ENCODE measurements at places on chromosomes 7 and 10.

GRCh38 chr7:121604627-121605316 lies 208.7 kb upstream of the FAM3C start:
- no peak for DNase-seq

DNA sequence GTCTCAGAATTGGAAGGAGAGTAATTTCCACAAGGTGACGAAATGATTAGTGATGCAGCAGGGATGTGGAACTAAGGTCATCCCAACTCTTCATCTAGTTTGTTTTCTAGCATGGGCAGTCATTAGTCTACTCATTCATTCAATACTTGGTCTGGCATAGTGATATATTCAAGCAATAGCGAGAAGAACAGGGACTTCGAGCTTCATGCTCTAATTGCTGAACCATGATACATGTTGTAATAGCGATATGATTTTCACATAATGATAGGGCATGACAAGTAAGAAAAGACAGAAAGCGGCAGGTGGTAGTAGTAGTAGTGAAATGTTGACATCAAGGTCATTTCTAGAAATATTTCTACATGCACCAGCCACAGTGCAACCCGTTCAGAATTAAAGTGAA lies 652.1 kb downstream of the PHTF2 start:
- DNase-seq, result no peak

DNA sequence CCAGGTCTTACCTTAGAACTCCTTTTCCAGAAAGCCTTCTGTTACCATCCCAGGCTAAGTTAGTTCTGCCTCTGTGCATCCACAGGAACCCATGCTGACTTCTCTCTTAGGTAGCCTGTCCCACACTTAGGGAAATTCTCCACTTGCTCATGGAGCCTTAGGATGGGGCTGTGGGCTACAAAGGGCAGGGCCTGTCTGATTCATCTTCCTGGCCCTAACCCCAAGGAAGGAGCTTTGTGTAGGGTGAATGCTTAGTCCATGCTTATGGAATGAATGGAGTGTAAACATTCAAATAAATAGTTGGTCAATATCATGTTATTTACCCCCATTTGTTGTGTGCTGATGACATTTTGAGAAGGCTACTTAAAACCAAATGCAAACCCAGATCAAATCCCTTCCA lies 54.7 kb downstream of the EMX2 start:
- DNase-seq, result no peak

- DNase-seq, result no peak
These were observed 14.9 kb downstream of the AFAP1L2 start for GRCh38 chr10:114389426-114389825.

DNA sequence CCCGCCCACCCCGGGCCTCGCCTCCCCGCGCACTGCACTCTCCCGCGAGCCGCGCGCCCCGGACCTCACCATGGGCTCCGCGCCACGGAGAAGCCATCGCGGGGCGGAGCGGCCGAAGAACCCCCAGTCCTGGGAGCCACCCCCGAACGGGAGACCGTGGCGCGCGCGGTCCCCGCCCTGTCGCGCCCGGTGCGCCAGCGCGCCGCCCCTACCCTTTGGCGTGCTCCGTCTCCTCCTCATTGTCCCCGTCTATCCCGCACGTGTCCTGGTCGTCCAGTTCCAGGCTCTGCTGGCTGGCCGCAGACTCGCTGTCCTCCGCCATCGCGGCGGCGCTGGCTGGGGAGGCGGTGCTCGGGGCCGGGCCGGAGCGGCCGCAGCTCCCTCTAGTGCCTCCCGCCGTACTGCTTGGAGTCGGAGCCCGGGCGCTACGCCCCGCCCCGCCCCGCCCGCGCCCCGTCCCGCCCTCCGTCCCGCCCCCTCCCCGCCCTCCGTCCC lies at the start of gene NMT2:
NMT2 (minus strand) TSS at position 403 of the 495 bp plus-strand sequence; CDS start at position 322, 81 bp downstream.
- DNase-seq, result no peak

- no peak for DNase-seq
These were observed 94.2 kb downstream of the NKX6-2 start for GRCh38 chr10:132691711-132692153.

GRCh38 chr7:129781928-129782817 lies 170.6 kb downstream of the UBE2H start:
- DNase-seq, result no peak

DNA sequence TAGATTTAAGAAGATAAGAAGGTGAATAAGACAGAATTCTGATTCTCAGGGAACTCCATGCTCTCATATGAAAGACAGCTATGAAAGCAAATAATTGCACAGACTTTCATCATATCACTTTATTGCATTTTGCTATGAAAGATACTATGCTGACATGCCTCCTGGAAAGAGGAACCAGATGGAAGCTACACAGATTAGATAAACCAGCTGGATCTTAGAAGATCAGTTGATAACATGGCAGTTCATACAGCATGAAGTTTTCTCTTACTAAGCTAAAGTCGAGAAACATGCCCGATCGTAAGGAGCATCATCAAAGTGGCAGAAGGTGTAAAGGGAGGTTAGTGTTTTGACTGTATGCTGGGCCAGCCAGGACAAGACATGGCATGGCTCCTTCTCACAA lies 112.5 kb upstream of the DPP6 start:
- DNase-seq, result no peak

DNA sequence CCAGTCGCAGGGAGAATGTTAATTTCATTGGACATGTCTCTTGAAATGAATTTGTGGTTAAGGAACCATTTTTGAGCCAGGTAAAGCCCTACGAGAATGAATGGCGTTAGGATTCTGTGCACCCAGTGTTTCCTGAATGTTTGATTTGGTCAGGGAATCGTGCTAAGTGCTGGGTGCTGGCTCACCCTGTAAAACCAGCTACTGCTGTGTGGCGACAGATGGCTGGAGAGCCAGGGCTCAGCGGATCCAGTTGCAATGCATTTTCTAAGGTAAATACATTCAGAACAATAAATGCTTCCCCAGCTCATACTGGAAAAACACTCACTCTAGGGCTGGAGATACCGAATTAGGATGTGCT lies 355.5 kb downstream of the GLRX3 start:
- DNase-seq, result no peak

- no peak for DNase-seq
These were observed 37.4 kb downstream of the TSPAN14 start for GRCh38 chr10:80491251-80492102.

GRCh38 chr10:101225846-101226421 lies 3.3 kb downstream of the LBX1 start:
- DNase-seq, result no peak

DNA sequence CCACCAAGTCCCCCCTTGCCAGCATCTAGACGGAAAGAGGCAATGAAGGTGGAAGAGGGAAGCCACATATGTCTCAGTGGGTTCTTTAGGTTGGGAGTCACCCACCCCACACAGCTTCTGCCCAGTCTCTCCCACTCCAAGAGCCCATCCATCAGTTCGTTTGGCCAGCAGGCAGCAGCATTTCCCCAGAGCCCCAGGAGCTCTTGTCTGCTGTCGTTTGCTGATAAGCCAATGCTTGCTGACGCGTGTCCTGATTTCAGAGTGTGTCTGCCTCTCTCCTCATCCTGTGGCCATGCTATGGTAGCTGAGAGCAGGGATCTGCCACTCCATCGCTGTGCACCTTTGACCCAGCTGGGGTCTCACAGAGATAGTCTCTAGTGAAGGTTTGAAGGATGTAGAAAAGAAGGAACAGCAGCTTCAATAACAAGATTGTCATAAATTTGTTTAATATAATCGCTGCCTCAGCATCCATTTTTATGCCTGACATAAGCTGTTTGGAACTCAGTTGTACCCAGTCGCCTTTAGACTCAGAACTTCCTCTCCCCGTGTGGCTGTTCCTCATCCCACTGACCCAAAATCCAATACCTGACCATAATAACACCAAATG lies 39.4 kb upstream of the GDF10 start:
- no peak for DNase-seq
